AG10803 (cell line): ENCODE measurements at places on chromosomes 7 and 10.

DNA sequence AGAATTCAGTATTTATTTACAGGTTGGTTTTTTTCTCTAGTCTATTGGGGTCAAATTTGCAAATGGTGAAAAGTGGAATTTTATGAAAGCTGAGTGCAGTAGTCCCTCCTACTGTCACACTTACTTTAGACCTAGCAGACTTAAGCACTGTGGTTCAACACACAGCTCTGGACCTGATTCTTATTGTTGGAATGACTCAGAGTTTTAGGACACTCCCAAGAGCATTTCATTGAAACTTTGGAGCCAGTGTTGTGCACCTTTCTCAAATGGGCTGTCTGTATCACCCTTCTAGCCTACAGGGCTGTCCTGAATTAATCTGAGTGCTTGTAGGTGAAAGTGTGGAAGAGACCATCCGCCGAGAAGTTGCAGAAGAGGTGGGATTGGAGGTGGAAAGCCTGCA is 16.1 kb downstream of the NUDT13 start:
- no peak for DNase-seq

DNA sequence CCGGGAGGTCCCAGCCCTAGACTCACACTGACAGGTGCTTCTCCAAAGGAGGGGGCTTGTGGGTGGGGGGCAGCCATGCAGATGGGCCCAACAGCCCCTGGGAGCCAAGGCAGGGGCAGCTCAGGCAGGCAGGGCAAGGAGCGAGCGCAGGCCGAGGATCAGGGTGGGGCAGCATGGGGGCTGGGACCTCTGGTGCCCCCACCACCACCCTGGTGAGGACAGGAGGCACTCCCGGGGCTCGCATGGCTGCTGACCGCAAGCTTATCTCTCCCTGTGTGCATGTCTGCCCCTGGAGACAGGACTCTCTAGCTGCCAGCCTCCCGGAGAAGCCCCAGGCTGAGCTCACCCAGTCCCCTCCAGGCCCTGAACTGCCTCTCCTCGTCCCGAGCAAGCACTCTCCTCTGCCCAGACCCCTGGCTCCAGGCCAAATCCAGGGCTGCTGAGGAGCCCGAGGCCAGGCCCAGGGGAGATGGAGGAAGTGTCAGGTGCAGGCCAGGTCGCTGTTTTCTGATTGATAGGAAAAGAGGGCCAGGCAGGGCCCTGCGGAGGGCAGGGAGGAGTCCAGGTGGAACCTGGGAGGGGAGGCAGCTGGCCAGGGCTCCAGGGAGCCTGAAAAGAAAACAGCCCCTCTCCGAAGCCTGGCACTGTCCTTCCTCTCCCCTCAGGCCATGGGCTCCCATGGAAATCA is 39.0 kb downstream of the PDGFA start:
- no peak for DNase-seq

GRCh38 chr10:49534670-49535381 is 4.1 kb downstream of the ERCC6 start:
- peak; percentile 76 for DNase-seq

DNA sequence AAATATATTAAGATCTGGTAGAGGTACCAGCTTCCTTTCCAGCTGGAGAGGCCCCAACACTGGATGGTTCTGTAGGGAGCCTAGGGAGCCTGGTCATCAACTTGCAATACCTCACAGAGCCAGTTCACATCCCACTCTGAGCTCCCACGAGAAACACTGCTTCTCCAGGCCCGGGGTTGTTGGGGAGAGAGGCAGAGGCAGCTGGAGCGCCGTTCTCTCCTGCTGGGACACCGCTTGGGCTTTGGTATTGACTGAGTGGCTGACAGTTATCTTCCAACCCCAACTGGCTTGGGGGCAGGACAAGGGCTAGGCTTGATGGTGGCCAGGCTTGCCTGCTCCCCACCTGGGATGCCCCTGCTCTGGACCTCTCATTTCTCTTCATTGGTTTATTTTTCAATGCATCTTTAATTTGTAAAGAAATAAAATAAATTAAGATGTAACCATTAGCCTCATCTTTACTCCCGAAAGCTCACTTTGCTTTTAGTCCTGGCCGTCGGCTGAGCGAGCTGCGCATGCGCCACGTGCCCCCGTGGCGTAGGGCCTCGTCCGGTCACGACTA is 10.0 kb upstream of the CHCHD1 start:
- DNase-seq: peak; percentile 31

DNA sequence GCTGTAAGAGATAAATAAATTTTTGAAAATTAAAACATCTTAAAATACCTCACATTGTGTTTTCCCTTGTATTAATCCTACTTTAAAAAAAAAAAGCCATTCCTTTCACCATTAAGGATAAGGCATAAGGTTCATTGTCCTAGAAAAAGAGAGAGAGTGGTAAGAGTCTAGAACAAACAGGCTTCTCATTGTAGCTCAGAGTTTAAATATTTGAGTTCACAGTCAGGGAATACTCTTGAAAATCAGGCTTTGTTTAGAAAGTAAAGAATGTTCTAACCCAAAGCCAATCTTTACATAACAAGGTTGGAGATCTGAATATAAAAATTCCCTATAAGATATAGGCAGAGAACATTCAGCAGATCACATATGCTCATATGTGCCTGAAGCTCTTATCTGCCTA is 40.2 kb upstream of the TES start:
- DNase-seq: no peak

GRCh38 chr10:86611386-86611785 is 43.0 kb upstream of the OPN4 start:
- no peak for DNase-seq

DNA sequence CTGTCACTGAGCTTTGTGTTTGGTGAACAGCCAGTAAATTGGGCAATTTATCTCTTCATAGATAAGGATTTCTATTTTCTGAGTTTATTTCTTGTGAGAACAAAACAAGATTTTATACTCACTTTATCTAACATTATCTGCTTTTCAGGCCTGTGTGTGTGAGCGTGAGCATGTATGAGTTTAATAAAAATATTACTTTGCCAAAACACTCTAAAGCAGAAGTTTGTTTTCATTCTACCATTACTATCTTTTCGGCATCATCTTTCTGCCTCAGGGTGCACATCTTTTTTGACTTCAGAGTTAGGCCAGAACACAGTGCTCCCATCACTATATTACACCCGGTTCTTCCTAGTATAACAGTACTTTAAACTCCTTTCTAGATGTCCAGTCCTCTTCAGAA is 13.0 kb downstream of the ZWINT start:
- no peak for DNase-seq

DNA sequence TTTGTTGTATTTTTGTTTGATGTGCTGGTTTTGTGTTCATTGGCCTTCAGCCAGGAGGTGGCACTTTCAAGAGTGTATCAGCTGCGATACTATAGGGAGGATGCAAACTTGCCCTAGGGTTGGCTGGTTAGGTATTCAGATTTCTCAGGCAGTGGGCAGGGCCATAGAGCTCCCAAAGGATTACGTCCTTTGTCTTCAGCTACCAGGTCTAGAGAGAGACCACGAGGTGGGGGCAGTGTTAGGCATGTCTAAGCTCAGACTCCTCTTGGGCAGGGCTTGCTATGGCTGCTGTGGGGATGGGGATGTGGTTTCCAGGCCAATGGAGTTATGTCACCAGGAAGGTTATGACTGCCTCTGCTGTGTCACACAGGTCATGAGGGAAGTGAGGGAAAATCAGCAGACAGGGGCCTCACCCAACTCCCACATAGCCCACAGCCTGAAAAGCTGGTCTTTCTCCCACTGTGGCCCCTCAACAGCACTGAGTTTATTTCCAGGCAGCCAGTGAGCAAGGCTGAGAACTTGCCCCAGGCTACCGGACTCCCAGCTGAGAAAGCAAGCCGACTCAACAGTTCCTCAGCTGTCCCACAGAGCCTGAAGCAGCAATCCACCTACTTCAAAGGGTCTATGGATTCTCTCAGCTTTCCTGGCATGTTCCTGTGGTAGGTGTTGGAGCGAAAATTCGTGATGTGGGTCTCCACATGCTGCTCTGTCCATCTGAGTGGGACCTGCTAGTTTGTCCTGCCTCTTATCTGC is 227.4 kb upstream of the COBL start:
- no peak for DNase-seq
